ENCODE measurements at places on chromosomes 3 and 15.

- no peak for DNase-seq
These were observed 23.2 kb downstream of the LINGO1 start for GRCh38 chr15:77609558-77609957.

- DNase-seq = no peak
These were observed 38.3 kb downstream of the SCAPER start for GRCh38 chr15:76866716-76867321.

DNA sequence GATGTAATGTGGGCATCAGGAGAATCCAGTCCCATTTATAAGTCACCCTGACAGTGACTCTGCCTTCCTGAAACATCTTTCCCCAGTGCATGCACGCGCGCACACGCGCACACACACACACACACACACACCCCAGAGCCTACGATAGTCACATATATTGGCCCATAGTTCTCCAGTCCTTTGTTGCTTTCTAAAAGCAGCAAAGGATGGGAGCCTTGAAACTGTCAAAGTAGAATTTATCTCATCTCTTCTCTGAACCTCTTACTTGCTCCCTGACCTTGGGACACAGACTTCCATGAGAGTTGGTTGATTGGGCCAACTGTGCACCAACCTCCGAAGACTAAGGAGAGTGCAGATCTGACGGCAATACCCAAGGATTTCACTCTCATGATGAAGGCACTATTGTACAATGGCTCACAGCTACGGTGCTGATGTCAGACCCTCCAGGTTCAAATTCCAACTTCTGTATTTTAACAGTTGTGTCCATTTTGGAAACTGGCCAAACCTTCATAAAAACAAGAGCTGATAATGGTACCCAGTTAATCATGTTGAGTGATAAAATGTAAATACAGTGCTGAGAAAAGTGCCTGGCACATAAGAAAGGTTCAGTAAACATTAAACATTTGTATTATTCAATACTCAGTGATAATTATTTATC lies 8.3 kb downstream of the CPA3 start:
- DNase-seq = no peak

DNA sequence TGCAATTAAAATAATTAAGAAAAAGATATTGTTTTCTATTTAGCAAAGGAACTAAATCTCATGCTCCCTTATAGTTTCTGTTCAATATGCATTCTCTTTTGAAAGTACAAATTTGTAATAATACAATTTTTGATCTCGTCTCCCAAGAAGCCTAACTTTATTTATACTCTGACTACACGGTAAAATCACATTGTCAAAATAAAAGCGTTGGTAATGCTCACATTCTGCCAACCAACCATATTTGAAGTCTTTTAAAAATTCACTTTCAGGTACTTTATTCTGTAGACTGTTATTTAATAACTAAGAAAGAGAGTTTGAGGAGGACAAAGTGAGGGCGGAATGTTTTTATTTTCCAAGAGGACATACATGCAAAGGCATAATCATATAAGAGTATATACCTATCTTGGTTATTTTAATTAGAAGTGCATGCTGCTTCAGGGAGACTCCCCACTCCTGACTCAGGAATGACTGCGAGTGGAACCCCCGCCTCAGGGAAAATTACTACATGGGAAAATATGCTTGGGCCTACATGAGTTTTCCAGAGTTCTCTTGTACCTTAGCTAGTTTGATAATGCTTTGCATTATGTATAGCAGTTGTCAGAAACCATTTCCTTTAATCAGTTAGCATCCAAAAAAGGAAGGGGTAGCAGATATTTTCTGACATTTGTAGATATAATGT lies 19.3 kb downstream of the MBNL1 start:
- DNase-seq = no peak

DNA sequence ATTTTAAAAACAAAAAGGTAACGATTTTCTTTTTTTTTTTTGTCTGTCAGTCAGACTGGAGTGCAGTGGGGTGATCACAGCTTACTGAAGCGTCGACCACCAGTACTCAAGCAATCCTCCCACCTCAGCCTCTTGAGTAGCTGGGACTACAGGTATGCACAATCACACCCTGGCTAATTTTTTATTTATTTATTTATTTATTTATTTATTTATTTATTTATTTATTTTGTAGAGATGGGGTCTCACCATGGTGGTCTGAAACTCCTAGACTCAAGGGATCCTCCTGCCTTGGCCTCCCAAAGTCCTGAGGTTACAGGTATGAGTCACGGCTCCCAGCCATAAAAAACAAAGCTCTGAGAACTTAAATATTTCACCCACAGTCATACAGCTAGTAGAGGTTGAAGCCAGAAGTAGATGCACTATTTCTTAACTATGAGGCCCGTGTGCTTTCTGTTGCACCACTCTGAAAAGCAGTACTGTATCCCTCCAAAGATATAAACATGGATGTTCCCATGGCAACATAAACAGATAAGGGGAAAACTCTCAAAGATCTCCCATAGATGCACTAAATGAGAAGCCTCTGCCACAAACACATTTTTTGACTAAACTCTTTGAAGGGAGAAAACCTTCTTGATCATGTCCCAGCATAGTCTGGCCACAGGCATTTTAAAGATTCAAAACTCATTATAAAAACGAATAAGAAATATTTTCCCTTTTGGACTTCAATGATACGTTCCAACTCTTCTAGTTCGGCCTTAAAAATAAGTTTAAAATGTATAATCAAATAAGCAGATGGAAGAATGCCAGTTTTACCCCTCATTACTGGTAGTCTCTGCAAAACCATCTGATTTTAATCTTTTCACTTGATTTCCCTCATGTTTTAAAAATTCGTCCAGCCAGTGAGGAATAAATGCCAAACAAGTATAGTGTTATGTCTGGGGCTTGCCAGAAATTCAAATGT lies 162.3 kb upstream of the ARHGEF26 start:
- no peak for DNase-seq

- peak; percentile 43 for DNase-seq
These were observed 46.4 kb upstream of the HES1 start for GRCh38 chr3:194089357-194090177.

DNA sequence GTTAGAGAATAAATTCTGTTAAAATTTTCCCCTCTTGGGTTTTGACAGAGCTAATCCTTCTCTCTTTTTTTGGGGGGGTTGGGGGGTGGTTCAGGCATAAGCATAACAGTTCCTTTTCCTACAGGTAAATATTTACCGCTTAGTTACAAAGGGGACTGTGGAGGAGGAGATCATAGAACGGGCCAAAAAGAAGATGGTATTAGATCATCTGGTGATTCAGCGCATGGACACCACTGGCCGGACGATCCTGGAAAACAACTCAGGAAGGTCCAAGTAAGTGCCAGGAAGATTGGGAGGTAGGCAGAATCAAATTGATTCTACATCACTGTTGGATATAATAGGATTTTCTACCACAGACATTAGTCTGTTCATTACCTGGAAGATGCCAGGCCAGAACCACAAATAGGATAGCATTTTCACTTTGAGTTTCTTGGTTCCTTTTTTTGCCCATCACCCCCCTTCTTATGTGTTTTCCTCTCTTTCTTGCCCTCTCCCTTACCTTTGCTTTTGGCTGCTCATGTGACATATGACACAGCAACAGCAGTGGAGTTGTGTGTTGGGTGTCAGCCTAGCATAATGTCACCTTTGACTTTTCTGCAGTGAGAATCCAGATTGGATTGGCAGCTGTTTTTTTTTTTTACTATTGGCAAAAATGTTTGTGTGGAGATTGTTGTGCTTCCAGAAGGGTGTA lies 79.0 kb downstream of the CHD2 start:
- DNase-seq = no peak

GRCh38 chr15:28896951-28897350 lies 11.2 kb downstream of the APBA2 start:
- no peak for DNase-seq

- no peak for DNase-seq
These were observed 96.1 kb downstream of the FMN1 start for GRCh38 chr15:33098094-33099058.

DNA sequence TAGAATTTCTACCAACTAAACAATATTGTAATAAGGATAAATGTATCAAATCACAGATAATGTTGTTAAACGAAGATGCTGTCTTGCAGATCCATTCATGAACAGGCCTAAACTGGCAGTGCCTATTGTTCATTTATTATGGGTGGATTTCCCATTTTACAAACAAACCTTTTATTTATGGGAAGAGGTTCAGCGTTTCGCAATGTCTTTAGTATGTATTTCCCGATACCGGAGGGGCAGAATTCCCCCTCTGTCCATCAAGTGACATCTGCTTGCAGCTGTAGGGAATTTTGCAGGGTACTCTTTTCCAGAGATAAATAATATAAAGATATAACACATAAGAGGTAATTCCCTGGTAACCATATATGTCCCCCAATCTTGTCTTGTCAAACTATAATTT lies 5.7 kb downstream of the CEP19 start:
- DNase-seq = no peak

GRCh38 chr15:61088675-61089074 lies 140.4 kb downstream of the RORA start:
- DNase-seq = no peak

DNA sequence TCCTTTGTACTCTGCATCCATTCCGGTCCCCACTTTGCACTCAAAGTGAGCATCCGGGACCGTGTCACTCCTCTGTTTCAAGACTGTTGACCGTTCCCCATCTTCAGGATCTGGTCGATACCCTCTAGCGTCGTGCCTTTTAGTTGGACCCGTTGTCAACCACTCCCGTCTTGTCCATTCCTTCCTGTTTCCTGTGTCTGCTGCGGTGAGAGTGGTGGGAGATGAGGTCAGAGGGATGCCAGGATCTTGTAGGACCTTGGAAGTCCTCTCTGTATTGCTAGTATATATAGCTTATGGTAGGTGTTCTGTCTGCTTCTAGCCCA lies 624 bp downstream of the BRK1 start:
- no peak for DNase-seq

DNA sequence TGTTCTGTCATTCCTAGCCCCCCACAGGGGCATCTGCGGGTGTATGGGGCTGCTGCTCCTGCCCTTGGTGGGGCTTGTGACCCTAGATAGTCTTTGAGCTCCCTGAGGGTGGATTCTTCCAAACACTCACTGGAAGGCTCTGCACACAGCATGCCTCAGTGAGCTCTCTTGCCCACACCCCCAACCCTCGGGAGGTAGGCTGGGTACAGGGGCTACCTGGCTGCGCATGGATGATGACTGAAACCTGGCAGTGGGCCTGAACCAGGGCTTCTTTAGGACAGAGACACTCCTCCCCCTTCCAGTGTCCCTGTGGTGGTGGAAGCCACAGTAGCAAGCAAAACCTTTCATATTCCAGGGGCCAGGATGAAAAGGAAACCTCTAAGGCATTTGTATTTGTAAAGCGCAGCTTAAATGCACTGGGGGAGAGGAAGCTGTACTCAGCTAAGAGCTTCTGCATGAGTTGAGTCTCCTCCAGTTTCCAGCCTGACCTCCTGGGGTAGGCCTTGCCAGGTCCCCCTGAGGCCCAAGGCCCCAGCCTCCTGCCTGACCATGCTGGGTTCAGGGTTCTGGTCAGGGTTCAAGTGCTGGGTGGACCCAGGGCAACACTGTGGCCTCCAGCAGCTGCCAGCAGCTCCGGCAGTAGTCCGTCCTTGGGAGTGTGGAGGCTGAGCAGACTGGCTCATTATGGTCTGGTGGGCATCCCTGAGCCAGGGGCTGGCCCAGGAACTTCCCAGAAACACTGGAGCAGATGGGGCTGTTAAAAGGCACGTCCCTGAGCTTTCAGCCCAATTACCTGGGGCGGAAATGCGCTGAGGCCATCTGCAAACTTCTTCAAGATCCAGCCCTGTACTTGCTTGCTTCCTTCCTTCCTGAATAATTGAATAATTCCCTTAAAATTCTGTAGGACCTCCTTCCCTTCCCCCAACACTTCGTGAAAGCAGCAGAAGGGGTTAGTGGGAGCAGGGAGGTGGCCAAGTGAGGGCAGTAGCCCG lies 89.7 kb downstream of the HMG20A start:
- DNase-seq = no peak

DNA sequence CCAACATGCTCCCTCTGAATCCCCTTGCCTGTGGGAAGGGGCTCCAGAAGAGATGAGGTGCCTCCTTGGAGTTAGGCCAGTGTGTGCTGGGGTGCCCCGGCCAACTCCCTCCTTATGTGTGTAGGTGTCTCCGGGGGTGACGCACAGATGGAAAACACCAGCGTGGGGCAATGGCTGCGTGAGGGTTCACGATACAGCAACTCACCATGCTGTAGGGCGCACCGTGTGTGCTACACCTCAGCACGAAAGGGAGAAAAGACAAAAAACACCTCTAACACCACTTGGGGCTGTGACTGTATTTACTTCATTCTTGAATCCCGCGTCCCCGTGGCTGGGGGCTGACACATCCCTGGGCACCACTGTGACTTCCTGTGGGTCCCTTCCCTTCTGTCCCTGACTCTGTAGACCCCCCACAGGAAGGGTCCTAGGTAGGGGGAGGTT lies 1.6 kb upstream of the CALML4 start:
- no peak for DNase-seq

- DNase-seq = no peak
These were observed 8.6 kb upstream of the TNFAIP8L3 start for GRCh38 chr15:51103330-51103729.

DNA sequence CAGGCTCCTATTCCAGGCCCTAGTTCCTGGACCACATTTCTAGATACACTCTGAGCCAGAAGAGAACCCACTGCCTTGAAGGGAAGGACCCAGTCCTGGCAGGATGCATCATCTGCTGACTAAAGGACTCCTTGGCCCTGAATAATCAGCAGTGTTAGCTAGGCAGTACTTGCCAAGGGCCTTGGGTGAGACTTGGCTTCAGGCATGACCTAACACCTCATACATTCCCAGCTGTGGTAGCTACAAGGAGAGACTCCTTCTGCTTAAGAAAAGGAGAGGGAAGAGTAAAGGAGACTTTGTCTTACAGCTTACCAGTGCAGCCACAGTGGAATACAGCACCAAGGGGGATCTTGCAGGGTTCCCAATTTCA lies 26.4 kb downstream of the PEAK1 start:
- DNase-seq = no peak

- no peak for DNase-seq
These were observed 64.8 kb downstream of the RASGRF1 start for GRCh38 chr15:79025802-79026201.

DNA sequence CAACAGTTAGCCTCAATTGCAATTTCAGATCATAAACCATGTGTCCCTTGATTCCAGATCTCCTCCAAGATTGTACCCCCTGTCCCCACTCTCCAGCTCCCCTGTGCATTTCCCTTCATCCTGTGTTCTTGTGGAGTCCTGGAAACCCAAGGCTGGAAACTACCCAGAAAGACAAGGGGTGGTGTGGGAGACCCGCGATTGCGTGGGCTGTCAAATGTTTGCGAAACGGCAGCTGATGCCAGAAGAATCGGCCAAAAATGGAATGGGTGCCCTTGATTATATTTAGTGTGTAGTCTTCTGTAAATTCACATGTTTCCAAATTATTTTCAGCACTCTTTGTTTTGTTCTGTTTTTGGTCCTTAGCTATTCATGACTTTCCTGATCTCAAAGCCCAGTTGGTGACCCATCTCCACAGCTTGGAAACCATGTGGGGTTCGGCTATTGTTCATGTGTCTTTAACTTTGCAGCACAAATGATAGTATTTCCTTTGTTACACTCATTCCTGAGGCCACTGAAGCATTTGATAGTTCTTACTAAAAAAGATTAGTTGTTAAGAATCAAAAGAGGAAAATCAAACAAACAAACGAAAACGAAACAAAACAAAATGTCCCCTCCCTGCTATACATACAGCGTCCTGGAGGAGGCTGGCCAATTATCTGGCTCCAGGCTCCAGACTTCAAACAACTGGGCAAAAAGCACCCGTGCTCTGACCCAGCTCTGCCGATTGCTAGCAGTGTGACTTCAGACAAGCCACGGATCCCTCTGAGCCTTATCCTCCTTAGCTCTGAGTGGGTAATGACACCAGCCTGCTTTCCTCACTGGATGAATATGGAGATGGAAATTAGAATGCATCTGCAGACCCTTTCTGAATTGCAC lies 120.9 kb downstream of the CACNA2D3 start:
- DNase-seq = no peak

GRCh38 chr15:49242820-49243219 lies 72.8 kb downstream of the GALK2 start:
- no peak for DNase-seq

All from caudate nucleus (tissue), 63 donors.